ENCODE measurements at places on chromosomes 4 and X.

DNA sequence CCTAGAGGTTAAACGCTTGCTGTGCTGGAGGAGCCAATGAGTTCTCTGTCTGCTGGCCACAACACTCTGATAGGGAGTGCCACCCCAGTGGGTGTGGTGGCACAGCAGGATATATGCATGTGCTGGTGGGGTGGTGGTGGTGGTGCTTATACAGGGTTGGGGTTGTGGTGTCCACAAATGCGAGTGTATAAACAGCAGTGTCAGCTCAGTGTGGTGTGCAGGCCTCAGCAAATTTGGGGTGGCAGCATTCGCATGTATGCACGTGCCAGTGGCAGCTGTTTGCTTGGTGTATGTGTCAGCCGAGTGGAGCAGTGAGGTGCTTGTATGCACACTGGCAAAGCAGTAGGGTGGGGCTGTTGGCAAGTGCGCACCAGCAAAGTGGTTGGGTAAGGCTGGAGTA, 157.4 kb downstream of the FAM47A start:
- no peak for DNase-seq

DNA sequence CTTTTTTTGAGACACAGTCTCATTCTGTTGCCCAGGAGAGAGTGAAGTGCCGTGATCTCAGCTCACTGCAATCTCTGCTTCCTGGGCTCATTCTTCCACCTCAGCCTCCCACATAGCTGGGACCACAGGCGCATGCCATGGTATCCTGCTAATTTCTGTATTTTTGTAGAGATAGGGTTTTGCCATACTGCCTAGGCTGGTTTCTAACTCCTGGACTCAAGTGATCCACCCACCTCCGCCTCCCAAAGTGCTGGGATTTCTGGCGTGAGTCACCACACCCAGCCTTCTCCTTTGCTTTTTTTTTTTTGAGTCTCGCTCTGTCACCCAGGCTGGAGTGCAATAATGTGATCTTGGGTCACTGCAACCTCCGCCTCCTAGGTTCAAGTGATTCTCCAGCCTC, 94.1 kb downstream of the PDS5A start:
- no peak for DNase-seq

GRCh38 chr4:102047616-102048015, 257.1 kb downstream of the BANK1 start:
- no peak for DNase-seq

- DNase-seq: no peak
Observed at GRCh38 chrX:18973527-18974192, 10.3 kb downstream of the PHKA2 start.

GRCh38 chr4:23938796-23939195, 48.9 kb upstream of the PPARGC1A start:
- no peak for DNase-seq

DNA sequence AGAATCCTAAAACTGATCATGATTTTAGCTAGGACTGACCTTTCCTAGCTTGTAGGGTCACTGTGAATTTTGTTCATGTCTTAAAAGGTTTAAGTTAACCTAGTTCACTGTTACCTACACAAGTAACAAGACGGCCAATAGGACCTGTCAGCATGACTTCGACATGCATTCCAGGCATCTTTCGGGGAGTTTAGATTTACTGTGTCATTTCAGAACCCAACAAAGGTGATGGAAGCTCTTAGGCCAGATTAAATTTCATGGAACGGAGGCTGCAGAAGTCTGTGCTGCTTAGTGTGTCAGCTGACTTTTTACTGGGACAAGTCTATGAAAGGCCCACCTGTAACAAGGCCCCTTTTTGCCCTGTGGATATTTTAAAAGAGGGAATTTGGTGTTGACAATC, 93.1 kb downstream of the GATB start:
- DNase-seq: no peak

GRCh38 chr4:89136525-89136924, 25.2 kb downstream of the TIGD2 start:
- DNase-seq: no peak

GRCh38 chr4:171719691-171720090, 93.5 kb upstream of the GALNTL6 start:
- no peak for DNase-seq

DNA sequence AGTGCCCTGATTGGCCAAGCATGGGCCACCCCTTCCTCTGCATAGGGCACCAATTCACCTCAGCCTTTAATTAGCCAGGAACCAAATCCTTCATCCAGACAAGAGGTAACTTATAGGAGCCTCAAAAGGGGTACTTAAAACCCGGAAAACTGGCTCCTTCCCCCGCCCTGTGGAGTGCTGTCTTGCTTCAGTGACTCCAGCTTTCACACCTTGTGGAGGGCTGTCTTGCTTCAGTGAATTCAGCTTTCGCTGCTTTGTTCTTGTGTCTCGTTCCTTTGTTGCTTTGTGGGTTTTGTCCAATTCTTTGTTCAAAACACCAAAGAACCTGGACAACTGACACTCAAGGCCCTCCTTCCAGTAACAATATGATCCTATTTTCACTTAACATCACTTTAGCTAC, 82.2 kb upstream of the FRG1 start:
- DNase-seq: no peak

DNA sequence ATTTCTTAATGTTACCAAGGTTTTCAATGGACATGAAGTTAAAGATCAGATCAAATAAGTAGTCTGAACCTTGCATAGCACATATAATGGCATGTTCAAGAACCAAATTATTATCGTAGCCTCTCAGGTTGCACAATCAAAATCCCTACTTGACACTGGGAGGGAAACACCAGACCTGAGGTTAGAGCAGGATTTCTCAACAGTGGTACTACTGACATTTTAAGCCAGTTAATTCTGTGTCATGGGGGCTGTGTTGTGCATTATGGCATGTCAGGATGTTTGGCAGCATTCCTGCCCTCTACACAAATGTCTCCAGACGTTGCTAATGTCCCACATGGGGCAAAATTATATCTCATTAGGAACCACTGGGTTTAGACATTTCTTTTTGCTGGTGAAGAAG, 20.8 kb downstream of the RLIM start:
- DNase-seq: no peak

DNA sequence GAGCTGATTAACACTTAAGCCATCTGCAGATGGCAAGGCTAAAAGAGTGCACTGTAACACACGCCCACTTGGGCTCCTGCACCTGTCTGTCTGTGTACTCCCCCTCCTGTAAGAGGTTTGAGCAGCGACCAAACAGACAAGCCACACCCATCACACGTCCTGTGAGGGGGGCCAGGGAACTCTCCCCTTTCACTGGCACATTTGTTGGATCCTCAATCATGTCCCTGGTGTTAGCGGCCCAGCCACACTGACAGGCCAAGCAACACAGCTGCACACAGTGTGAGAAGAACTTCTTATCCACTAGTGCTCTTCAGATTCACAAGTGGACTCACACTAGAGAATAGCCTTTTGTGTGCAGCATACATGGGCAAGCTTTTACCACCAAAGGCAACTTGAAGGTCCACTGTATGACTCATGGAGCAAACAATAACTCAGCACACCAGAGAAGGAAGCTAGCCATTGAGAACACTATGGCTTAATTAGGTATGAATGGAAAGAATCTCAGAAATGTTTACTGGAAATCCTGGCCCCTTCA, 29.1 kb upstream of the UTP14A start:
- DNase-seq: no peak

GRCh38 chrX:79231662-79232061, 87.2 kb downstream of the GPR174 start:
- DNase-seq: no peak

GRCh38 chrX:39318506-39319343, 517.5 kb downstream of the MID1IP1 start:
- no peak for DNase-seq

DNA sequence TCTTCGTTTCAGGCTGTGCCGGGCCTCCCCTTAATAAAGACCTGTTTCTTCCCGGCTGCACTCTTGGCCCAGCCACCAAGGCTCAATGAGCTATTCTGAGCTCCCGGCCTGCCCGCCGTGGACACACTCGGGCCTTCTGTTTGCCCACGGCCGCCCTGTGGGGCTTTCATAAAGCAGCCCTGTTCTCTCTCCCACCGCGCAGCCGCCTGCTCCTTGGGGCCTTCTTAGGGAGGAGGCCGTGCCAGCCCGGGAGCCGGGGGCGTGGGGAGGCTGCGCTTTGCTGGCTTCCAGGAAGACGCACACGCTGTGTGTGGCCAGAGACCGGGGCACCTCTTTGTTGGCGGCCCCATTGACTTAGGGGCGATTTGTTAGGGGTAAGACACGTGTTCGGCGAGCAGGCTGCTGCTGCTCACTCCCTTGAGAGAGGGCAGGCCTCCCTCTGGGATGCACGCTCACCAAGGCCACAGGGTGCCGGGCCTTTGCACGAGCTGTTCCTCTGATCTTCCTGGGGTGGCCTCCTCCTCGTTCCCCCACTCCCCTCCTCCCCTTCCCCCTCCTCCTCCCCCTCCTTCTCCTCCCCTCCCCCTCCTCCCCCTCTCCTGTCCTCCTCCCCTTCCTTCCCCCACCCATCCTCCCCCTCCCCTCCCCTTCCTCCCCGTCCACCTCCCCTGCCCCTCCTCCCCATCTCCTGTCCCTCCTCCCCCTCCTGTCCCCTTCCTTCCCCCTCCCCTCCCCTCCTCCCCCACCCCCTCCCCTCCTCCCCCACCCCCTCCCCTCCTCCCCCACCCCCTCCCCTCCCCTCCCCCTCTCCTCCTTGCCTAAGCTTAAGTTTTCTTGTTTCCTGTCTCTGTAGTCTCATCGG, 11.3 kb downstream of the BLOC1S4 start:
- no peak for DNase-seq

DNA sequence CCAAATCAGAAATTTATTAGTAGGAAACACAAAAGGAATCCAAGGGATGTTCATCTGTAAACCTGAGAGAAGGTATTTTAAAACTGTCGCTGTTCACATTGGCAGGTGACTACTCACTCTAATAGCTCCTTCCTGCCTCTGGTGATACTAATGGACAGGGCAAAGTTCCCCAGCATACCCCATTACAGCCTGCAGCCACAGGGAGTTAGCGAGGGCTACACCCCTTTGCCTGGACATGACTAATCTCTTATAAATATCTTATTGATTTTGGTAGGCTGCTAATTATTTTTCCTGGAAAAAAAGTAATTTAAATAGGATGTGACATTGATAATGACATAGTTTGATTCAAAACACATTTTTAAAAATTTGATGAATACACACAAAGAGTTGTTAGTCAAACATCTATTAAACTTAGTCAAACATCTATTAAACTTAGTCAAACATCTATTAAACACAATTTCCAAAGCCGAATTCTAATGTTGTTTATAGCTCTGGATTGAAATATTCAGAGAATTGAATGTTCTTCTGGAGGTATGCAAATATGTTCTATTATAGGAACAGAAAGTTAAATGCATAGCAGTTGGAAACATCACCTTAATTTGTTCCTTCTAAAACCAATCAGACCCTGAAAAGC, 83.0 kb upstream of the CBR4 start:
- no peak for DNase-seq

DNA sequence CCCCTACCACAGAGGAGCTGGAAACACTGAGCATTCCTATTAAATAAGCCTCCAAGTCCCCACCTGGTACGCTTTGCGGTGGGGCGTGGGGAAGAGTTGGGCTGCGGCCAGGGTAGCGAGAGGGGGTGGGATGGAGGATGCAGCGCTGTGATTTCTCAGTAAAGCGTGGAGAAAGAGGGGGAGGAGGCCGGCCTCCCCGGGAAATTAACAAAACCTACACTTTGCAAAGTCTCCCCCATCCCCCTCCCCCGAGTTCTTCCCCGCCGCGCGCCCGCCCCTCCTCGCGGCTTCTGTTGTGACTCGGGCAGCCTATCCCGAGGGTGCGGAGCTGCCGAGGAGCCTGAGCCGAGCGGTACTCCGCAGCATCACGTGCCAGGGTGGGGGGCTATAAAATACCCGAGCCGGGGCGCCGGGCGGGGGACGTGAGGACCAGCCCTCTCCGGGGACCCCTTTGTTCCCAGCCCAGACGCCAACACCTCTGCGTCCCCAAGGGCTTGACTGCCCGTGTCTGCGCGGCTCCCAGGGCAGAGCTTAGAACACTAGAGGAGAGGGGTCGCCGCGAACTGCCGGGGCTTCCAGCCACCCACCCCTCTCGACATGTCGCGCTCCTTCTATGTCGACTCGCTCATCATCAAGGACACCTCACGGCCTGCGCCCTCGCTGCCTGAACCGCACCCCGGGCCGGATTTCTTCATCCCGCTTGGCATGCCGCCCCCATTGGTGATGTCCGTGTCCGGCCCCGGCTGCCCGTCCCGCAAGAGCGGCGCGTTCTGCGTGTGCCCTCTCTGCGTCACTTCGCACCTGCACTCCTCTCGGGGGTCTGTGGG, at the start of gene GSX2:
Gene GSX2 (plus strand): TSS at position 416 of the 827 bp plus-strand sequence. CDS start 182 bp downstream, at position 598.
- no peak for DNase-seq

GRCh38 chr4:85081196-85081595, 114.7 kb upstream of the WDFY3 start:
- DNase-seq: no peak

- no peak for DNase-seq
Observed at GRCh38 chr4:104393655-104394324, 100.9 kb downstream of the CXXC4 start.

DNA sequence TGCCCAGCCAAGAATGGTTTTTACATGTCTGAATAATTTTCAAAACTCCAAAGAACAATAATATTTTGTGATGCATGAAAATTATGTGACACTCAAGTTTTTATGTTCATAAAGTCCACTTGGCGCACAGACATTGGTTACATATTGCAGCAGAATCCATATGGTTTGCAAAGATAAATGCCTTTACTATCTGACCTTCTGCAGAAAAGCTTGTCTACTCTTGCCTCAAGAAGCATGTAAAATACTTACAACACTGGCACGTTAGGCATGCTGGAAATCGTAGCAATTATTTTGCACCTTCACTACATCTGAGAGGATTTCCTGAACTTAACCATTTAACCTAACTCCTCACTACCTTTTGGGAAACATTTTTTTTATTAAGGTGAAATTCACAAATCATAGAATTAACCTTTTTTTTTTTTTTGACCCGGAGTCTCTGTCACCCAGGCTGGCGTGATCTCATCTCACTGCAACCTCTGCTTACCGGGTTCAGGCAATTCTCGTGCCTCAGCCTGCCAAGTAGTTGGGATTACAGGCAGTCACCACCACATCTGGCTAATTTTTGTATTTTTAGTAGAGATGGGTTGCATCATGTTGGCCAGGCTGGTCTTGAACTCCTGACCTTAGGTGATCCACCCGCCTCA, 3.5 kb upstream of the XG start:
- DNase-seq: no peak

GRCh38 chrX:37644381-37645305, 40.9 kb upstream of the XK start:
- DNase-seq: no peak

- DNase-seq: no peak
Observed at GRCh38 chrX:76821276-76821675, 393.8 kb downstream of the MAGEE1 start.

GRCh38 chr4:121877041-121877773, 6.9 kb upstream of the BBS7 start:
- no peak for DNase-seq

DNA sequence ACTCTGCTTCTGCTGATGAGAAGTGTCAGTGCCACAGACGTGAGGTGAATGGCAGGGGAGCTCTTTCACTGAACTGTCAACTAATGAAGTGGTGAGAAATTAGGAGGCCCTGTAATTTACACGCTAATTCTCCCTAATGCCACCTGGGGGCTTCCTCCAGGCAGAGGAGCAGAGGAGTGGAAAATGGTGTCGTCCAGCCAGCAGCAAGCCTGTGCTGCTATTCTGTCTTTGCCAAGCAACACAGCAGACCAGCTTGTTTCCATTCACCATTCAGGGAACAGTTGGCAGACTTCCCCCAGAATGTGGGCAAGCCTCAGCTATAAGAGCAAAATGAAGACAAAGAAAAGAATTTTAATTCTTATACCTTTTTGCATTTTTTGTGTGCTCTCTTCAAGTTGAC, 245.2 kb upstream of the TET2 start:
- no peak for DNase-seq
